HepG2 (cell line): ENCODE measurements at places on chromosomes 13 and 19. TPM values are rescaled to one million over a fixed set of nuclear protein-coding genes. Genes with fewer than 3 reads are reported as not detected.

The SELENOV gene
- total RNA-seq = not detected in 2 replicates

The C13orf42 gene
- total RNA-seq = not detected in 2 replicates

The DOCK6 gene
- total RNA-seq = 4.1 and 5.4 TPM in 2 replicates

The LCP1 gene
- total RNA-seq = 1.6 and 2.1 TPM in 2 replicates

The NLRP9 gene
- total RNA-seq = not detected in 2 replicates

The PSG6 gene
- not detected in 2 replicates for total RNA-seq

DNA sequence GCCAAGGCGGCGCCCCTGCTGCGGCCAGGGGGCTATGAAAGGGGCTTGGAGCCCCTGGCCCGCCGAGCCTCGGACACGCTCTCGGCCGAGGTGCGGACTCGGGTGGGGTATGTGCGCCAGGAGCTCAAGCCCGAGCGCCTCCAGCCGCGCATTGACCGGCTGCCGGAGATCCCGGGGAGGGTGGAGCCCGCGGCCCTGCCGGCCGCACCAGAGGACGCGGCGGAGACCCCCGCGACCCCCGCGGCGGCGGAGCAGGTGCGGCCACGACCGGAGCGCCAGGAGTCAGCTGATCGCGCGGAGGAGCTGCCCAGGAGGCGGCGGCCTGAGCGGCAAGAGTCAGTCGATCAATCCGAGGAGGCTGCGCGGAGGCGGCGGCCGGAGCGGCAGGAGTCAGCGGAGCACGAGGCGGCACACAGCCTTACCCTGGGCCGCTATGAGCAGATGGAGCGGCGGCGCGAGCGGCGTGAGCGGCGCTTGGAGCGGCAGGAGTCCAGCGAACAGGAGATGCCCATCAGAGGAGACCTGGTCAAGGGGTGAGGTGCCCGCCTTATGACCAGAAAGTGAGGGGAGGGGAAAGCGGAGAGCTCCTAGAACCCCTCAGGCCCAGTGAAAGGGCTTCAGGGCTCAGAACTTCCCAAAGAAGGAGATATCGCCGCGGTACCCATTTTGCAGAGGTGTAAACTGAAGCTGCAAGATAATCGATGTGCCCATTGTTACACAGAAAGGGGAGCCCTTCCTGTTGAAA, 8.8 kb upstream of the SHKBP1 start:
- no peak for DNase-seq

GRCh38 chr19:38686530-38686888, 39.1 kb downstream of the ACTN4 start:
- no peak for DNase-seq

GRCh38 chr13:24574847-24575246, 62.3 kb upstream of the PARP4 start:
- DNase-seq = no peak

DNA sequence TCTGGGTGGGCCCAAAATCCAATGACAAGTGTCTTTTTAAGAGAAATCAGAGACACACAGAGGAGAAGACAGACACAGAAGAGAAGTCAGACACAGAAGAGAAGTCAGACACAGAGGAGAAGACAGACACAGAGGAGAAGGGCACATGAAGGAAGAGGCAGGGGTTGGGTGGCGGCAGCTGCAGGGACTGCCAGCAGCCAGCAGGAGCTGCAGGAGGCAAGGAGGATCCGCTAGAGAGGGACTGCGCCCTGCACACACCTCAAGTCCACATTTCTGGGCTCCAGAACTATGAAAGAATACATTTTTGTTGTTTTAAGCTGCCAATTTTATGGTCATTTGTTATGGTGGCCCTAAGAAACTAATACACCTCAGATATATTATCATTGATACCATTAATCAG, 140.6 kb downstream of the ZIC5 start:
- no peak for DNase-seq

- DNase-seq = peak; percentile 79
Measured at GRCh38 chr19:7287722-7288121, 6.5 kb downstream of the INSR start.

GRCh38 chr13:36997716-36998427, 1.3 kb downstream of the ALG5 start:
- DNase-seq = no peak

GRCh38 chr13:94667190-94667589, 45.2 kb downstream of the SOX21 start:
- DNase-seq = no peak

DNA sequence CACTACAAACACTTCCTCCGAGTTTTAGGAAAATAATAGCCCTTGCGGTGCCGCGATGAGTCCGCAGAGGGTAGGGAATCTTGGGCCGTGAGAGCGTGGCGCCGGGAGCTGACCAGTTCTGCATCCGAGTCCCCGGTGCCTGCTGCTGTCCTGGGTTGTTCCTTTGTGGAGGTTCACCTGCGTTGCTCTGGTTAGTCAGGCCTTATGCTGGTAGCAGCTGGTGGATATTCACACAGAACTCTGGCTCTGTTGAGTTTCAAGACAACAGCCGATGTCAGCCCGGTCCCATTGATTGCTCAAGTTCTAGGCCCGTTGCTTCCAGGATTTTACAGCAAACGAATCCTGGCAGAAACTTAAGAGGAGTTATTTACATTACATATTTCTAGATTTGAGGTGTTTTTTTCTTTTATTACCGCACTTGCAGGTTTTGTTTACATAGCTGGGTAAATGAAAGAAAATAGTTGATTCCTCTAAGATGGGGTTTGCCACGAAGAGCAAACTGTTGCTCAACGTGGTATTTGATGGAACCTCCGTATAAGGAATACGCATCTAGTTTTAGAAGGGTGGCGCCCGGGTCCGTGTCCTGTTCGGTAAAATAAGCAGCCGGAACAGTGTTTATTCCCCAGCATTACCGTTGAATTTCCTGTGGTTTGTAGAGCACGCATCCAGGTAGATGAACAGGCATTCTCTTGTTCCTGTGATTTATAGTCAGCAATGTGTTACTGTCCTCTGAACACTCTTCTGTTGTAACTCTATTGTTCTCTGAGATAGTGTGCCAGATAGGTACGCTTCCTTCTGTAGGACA, 1.3 kb downstream of the CLDN10 start:
- no peak for DNase-seq

GRCh38 chr13:40609972-40610726, 56.3 kb downstream of the FOXO1 start:
- no peak for DNase-seq

GRCh38 chr13:113761136-113761535, 2.1 kb downstream of the TMEM255B start:
- no peak for DNase-seq

GRCh38 chr13:67791047-67791446, 560.9 kb upstream of the PCDH9 start:
- no peak for DNase-seq

DNA sequence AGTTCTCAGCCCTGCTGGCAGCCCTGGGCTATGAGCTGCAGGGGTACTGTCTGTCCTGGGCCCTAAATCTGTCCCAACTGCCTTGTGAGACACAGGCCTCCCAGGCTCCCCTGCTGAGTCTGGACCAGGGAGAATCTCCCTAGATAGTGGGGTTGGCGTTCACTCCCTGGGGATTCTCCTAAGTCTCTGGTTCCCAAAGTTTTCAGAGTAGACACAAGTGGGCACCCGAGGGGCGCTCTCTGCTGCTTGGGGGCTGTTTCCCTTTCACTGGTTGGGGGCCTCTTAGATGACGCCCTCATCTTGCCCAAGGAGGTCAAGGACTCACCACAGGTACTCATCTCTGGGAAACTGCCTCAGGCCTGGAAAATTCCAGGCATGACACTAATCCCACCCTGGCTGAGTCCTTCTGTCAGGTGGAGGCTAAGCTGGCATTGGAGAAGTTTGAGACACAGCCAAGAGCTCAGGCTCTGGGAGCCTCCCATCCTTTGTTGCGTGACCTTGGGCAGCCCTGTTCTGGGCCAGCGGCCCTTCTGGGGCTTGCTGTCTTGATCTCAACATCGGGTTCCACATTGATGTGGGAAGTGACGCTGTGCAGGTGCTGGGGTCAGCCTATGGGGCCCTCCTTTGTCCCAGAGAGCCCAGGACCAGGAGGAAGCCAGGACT, 3.9 kb downstream of the RPL18A start:
- no peak for DNase-seq

GRCh38 chr19:33690378-33691029, 68.8 kb downstream of the CHST8 start:
- no peak for DNase-seq

DNA sequence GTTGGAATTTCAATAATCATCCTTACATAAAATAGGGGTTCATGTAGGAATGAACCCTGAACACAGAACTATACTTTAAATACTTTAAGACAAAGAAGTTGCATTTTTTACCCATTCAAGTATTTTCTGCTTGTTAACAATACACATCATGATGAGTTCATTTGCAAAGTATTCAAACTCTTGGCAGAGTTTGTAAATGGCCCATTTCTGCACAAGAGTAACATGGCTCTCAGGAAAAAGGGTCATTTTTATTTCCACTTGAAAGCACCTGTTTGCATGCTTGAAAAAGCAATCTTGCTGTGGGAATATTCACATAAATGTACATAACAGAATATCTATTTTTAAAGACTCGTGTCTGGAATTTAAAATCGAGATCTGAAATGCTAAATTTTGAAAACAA, 18.1 kb downstream of the ESD start:
- DNase-seq = no peak

GRCh38 chr13:93226065-93226622, 463 bp upstream of the GPC6 start:
- peak; percentile 52 for DNase-seq

DNA sequence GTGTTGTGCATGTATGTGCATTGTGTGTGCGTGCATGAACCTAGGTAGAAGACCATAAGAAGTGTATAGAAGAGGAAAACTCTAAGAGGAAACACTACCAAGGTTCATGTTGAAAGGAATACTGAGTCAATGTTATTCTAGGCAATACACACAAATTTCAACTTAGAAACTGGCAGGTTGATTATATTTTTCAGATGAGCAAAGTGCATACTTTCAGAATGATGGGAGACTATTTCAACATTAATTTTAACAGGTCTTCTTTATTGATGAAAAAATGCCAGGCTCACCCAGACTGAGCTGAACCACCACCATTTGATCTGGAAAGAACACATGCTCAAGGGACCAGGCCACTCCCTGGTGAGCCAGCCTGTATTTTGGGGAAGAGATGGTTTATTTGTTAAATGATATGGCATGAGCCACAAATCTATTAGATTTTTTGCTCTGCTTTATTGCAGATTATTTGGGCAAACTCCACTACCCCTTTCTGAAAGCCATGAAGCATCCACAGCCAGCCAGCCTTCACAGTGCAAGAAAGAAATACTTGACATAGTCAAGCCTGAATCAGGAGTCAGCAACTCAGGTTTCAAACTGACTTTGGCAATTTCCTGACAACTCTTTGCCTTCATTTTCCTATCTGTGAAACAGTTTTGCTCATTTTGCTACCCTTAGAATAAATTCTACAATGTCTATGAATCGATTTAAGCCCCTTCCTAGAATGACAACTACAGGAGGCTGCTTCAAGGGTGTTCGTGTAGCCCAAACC, 368.9 kb downstream of the COG6 start:
- no peak for DNase-seq

DNA sequence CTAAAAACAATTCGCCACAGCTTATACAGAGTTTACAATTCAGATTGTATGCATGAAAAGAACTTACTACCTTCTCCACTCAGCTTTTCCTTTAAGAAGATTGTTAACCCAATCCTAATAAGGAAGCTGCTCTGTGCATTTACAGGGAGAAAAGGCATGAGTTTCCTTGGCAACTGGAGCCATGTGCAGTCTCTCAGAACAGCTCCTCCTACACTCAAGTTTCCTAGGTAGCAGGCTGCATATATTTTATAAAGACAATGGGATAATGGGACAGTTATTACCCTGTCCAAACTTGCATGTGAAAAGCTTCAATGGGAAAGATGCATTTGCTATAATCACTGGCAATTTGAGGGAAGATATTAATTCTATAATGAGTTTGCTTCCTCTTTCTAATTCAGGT, 125.5 kb upstream of the TRPC4 start:
- no peak for DNase-seq

DNA sequence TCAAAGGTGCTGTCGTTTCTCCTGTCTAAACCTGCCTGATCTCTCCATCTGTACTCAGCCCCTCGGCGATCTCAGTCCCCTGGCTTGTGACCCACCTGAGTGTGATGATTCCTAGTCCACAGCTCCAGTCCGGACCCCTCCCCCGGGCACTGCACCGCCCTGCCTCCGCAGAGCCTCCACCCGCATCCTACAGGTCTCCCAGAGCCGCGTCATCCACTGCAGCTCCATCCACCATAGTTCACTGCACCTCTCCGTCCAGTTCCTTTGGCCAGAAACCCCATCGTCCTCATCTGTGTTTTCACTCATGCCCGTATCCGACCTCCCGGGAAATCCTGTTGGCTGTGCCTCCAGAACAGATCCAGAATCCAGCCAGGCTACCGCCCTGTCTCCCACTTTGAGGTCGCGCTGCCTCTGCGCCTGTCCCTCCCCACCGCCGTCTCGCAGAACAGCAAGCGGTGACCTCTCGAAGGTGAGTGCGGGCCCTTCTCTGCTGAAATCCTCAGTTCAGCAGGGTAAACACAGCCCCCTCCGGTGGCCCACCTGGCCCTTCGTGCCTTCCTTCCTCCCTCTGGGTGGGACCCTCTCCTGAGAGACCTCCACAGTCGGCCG, 51.9 kb upstream of the MCF2L start:
- no peak for DNase-seq

- DNase-seq = no peak
Measured at GRCh38 chr19:57688011-57688763, 6.4 kb downstream of the ZNF551 start.

DNA sequence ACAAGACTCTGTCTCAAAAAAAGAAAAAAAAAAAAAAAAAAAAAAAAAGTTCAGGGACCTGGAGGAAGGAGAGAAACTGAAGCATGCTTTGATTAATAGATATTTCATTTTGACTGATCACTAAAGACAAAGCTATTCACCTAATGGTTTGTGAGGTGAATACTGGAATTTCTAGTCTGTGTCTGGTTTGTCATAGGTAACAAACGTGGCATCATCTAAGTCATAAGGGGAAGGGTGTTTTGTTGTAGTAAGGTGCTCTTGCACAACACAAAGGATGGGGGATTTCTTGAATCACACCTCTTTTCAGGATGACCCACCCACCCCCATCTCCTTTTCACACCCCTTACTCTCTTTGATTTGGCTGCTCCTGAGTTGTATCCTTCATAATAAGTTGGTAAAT, 13.8 kb upstream of the ZNF69 start:
- no peak for DNase-seq

DNA sequence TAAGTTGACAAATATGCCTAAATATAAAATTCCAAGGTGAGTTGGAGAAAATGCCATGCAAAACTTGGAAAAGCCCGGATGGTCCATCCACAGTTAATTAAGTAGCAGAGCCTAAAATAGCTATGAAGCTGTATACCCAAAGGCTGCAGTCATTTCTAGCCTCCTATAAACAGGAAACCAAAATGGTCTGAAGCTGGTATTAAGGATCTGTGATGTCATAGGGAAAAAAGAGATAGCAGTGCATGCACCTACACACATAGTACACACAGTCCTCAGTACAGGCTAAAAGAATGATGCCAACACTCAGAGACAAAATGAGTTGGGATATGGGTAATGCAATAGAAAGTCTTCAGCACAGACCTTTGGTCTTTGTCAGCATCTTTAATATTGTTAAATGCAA, 736.9 kb downstream of the EFNB2 start:
- no peak for DNase-seq
